Large intestine (tissue), 12 donors: ENCODE measurements at places on chromosomes 5 and 9. TPM values are rescaled to one million over a fixed set of nuclear protein-coding genes. Genes with fewer than 3 reads are reported as not detected.

TAF11L10 gene
- polyA plus RNA-seq = not detected

CTXN3 gene
- polyA plus RNA-seq = not detected

ZNF618 gene
- polyA plus RNA-seq = 8.1 TPM

FLT4 gene
- 10.2 TPM for polyA plus RNA-seq

SLC6A7 gene
- 5.7 TPM for polyA plus RNA-seq

TERT gene
- polyA plus RNA-seq = 4.0 TPM

ANKRD18A gene
- polyA plus RNA-seq = 0.51 TPM

IL5 gene
- polyA plus RNA-seq = 0.07 TPM

LCN9 gene
- not detected for polyA plus RNA-seq

PCDHB5 gene
- polyA plus RNA-seq = 2.1 TPM

F2R gene
- 52.5 TPM for polyA plus RNA-seq

OSMR gene
- polyA plus RNA-seq = 5.9 TPM

LCN2 gene
- polyA plus RNA-seq = 0.93 TPM

DIRAS2 gene
- polyA plus RNA-seq = 2.4 TPM

FST gene
- polyA plus RNA-seq = 3.9 TPM

NR4A3 gene
- polyA plus RNA-seq = 1.4 TPM

PCDHGB7 gene
- 3.6 TPM for polyA plus RNA-seq

TBC1D2 gene
- 30.1 TPM for polyA plus RNA-seq

CAPSL gene
- 0.25 TPM for polyA plus RNA-seq

CAVIN4 gene
- 1.0 TPM for polyA plus RNA-seq

FUT7 gene
- 0.69 TPM for polyA plus RNA-seq

GRXCR2 gene
- 0.03 TPM for polyA plus RNA-seq

CCDC192 gene
- 0.39 TPM for polyA plus RNA-seq

STC2 gene
- polyA plus RNA-seq = 1.3 TPM

LHX2 gene
- polyA plus RNA-seq = 0.12 TPM

FNBP1 gene
- polyA plus RNA-seq = 25.1 TPM

ITK gene
- polyA plus RNA-seq = 1.5 TPM

NPR3 gene
- 9.8 TPM for polyA plus RNA-seq

FOXD4L6 gene
- 0.06 TPM for polyA plus RNA-seq

RASEF gene
- polyA plus RNA-seq = 11.5 TPM

PTPRD gene
- polyA plus RNA-seq = 12.0 TPM

CATSPER3 gene
- polyA plus RNA-seq = 1.4 TPM

NR5A1 gene
- polyA plus RNA-seq = 0.09 TPM

SHB gene
- polyA plus RNA-seq = 17.8 TPM

MEGF9 gene
- polyA plus RNA-seq = 17.6 TPM

CMYA5 gene
- polyA plus RNA-seq = 2.3 TPM

THBS4 gene
- polyA plus RNA-seq = 3.3 TPM

NEURL1B gene
- polyA plus RNA-seq = 13.5 TPM

AGXT2 gene
- 33.8 TPM for polyA plus RNA-seq

SPINK5 gene
- polyA plus RNA-seq = 0.70 TPM

RBM27 gene
- 17.8 TPM for polyA plus RNA-seq

EDIL3 gene
- 31.2 TPM for polyA plus RNA-seq

SPATA31D4 gene
- polyA plus RNA-seq = not detected

PLGRKT gene
- 30.8 TPM for polyA plus RNA-seq

CDX1 gene
- polyA plus RNA-seq = 196 TPM

PCDHGA4 gene
- 0.79 TPM for polyA plus RNA-seq

FCN1 gene
- 0.55 TPM for polyA plus RNA-seq
